Stimulated activated naive CD8-positive, alpha-beta T cell treated with anti-CD3 and anti-CD28 coated beads, Interleukin-15, Interleukin-2, amounts not matched to agents 100 U/mL and 50 U/mL, for 24 hours (primary cell): ENCODE measurements at places on chromosomes 16 and 17.

DNA sequence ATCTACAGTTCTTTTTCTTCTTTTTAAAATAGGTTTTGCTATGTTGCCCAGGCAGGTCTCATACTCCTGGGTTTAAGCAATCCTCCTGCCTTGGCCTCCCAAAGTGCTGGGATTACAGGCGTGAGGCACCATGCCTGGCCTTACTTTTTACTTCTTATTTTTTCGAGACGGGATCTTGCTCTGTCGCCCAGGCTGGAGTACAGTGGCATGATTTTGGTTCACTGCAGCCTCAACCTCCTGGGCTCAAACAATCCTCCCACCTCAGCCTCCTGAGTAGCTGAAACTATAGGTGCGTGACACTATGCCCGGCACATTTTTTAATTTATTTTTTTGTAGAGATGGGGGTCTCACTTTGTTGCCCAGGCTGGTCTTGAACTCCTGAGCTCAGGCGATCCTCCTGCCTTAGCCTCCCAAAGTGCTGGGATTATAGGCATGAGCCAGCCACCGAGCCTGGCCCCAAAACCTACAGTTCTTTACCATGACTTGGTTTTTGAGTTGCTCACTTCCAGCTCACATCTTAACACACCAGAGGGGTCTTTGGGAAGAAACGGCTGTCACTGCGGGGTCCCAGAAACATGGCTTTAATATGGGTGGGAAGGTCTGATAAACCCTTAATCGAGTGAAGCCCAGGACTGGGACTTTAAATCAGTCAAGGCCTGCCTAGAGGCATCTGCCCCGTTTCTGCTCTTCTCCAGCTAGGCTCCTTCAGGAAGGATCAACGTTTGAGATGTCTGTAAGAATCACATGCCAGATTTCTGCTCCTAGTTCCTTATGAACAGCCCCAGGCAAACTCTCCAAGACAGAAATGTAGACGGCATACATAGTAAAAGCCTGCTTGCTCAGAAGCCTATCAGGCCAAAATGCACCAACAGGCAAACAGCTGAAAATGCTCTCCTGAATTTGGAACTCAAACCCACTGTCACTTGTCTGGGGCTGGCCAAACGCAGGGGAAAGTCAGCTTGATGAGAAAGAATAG, 91.7 kb upstream of the TOB1 start:
- no peak for DNase-seq

DNA sequence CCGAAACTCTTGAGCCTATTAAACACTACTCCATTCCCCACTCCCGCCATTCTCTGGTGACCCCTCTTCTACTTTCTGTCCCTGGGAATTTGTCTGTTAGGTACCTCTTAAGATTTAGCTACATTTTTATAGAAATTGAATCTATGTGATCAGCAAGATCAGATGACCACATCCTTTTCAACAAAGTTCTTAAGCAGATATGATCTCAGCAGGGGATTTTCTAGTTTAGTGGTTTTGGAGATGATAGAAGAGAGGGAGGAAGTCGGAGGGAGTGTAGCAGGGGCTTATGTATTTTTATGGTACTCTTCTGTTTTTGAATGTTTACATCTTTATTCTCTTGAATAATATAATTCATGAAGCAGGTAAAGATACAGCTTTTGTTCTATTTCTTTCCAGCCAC, 40.8 kb downstream of the RPA1 start:
- no peak for DNase-seq

DNA sequence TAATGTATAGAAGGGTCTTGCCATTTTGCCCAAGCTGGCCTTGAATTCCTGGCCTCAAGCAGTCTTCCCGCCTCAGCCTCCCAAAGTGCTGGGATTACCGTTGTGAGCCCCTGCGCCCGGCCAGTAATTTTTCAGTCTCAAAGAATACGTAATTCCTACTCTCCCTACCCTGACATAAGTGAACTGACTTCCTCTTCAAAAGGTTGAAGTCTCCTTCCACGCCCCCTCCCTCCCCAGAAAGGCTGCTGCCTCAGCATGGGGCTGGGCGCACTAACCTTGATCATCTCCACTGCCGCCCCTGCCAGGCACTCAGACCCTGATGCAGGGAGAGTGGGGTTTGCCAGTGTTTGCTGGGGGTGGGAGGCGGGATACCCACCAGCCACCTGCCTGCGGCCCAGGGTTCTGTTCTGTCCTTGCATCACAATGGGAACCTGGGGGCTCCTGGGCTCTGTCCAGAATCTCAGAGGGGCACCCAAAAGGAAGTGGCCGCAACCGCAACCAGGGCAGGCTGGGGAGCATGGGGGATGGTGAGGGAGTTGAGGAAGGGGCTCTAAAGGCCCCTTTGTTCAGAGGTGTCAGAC, 27.5 kb downstream of the KIFC3 start:
- DNase-seq: no peak

DNA sequence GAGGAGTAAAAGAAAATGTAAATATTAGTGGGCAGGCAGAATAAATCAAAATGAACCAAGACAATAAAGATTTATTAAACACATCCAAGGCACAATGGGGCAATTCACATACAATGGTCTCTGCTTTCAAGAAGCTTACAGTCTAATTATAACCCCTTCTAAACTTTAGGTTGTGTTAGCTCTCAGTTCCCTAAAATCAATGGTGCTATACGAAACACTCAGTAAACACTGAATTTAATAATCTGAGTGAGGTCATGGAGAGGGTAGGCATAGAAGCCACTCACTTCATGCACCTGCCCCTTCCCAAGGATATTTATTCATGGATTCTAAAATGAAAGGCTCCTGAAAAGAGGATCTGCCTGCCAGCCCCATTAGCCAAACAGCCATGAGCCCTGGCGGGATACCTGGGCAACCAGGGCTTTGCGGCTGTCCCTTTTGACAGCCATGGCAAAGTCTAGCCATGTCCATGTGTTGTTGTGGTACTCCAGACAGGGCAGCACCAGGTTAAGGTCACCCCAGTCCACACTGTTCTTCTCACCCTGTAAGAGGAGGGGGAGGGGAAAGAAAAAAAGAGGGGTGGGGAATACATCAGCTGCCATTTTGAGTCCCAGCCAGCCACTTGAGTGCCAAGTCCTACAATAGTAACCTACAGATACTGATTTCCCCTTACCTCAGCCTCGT, 1.4 kb upstream of the RSKR start:
- no peak for DNase-seq

GRCh38 chr16:74623839-74624235, 16.9 kb upstream of the GLG1 start:
- no peak for DNase-seq

DNA sequence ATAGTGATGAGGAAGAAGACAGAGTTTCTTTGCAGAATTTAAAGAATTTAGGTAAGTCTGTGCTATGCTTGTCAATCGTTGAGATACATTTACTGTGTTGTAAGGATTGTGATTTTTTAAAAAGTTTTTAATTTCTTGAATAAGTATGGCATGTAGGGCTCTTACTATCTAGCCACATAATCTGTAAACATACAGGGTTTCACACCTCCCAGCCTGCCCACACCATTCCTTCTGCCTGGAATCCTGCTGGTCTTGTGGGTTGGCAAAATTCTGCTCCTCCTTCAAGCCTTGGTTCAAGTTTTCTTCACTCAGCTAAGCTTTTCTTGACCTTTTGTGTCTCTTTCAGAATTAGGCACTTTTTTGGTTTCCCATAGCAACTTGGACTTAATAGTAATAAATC, 7.5 kb downstream of the ZNHIT3 start:
- no peak for DNase-seq

DNA sequence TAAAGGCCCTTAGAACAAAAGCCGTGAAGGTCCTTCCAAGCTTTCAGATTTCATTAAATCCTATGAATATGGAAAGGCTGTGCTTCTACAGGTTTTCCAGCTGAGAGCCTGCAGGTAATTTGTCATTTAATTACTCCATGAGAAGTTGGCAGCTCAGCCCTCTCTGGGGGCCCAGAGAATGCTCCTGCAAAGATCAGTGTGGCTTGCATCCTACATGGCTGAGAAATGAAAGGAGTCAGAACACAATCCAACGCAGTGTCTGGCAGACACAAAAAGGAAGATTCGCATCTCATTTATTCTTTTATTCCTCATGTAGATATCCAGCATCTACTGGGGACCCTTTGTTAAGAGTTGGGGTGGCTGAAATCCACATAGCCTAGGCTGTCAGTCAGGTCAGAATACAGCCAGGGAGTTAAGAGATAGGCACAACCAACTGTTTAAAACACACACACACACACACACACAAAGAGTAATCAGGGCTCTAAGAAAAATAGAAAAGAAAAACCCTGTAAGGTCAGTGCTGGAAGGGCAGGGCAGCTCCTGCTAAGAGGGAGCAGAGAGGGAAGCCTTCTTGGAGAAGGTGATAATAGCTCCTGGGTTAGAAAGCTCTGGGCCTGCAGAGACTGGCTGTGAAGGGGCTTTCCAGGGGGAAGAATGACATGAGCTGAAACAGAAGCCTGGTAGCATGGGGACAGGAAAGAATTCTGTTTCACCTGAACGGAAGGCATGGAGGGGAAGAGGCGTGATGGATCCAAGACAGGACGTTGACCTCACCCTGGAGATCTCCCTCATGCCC, 46.9 kb upstream of the WSCD1 start:
- no peak for DNase-seq

GRCh38 chr17:55649957-55650597, 72.6 kb downstream of the TMEM100 start:
- DNase-seq: no peak
